Dermis microvascular lymphatic vessel endothelial cell (primary cell): ENCODE measurements at places on chromosomes 7 and 10.

DNA sequence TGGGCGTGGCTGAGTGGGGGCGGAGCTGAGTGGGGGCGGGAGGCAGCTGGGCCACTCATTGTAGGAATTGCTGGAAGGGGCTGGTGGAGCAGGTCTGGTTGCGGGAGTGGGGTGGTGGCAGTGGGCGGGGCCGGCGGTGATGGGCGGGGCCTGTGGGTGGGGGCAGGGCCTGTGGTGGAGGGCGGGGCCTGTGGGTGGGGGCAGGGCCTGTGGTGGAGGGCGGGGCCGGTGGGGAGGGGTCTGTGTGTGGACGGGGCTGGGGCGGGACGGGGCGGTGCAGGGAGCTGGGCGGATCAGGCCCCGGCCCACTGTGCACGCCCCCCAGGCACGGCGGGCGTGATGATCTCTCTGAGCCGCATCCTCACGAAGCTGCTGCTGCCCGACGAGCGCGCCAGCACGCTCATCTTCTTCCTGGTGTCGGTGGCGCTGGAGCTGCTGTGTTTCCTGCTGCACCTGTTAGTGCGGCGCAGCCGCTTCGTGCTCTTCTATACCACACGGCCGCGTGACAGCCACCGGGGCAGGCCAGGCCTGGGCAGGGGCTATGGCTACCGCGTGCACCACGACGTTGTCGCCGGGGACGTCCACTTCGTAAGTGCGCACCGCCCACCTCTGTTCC lies 14.0 kb downstream of the SLC29A4 start:
- DNase-seq: peak; percentile 64

GRCh38 chr7:155191901-155192478 lies 105.7 kb upstream of the INSIG1 start:
- no peak for DNase-seq

GRCh38 chr10:37992083-37992482 lies 15.6 kb upstream of the ZNF25 start:
- no peak for DNase-seq

DNA sequence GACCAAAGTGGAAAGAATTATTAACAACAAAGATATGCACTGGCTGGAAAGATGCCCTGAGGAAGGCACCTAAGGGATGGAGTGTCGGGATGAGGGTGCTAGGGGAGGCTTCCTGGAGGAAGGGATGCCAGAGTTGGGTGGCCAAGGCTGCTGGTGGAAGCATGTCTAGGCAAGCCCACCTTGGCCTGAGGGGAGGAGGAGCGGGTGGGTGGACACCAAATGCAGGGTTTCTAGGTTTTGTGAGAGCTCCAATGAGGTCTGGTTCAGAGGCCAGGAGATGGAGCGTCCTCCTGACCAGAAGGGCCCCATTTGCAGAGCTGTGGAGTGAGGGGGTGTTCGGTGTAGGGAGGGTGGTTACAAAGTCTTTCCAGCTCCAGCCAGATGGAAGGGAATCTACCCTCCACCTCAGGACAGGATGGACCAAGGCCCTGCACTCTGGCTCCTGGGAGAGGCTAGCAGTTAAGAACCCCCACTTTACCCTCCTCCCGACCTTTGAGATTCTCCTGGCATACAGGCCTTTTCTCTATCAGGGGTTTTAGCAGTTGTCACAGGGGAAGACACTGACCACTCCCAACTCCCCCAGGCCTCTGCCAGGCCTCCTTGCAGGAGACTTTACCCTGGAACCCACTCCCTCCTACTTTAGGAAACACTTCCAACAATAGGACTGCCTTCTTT lies 3.0 kb upstream of the DDIT4 start:
- no peak for DNase-seq

DNA sequence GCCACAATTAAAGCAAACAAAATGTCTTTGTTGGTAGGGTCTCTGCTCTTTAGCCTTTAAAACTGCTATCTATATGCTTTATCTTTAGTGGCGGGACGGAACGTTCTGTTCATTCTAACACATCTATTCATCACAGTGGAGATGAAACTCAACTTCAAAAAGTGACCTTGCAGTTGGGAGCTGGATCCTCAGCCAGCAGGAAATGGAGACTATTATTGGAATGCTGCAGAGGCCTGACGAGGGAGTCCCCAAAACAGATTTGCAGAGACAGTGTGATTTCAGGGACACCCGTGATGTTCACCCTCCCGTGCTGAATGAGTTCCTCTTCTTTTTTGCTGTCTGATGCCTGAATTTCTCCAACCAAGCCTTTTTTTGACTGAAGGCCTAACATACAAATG lies 306.0 kb upstream of the SHH start:
- no peak for DNase-seq

GRCh38 chr7:139075031-139075652 lies 34.4 kb downstream of the ZC3HAV1 start:
- DNase-seq: peak; percentile 79
